ENCODE measurements at places on chromosomes 5 and 9.

- DNase-seq = no peak
Observed at GRCh38 chr5:73419465-73420390, 28.8 kb downstream of the FOXD1 start.

DNA sequence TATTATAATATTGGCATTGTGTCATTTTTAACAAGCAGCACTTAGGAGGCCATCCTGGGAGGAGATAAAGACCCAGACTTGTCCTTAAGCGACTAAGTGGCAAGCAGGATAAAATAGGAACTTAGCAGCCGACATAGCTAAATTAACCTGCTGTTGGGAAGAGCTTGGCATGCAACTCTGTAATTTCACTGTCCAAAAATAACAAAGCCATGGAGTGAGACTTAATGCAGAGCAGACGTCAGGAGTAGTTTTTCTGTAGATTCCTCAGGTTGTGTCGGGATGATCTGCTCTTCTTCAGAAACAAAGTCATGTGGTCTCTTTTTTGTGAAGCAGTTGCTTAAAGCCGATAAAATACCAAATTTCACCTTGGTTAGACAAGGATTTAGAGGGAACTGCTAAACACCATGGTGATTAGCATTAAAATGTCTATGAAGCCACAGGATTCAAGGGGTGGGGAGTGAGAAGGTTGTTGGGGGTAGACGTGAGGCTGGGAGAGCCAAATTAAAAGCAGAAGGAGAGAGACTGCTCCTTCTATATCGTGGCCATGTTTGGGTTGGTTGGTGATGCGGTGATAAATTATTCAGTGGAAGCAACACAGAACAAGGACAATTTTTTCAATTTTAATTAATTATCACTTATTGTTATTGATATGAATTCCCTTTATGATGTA is 303.0 kb downstream of the CSNK1G3 start:
- DNase-seq = no peak

DNA sequence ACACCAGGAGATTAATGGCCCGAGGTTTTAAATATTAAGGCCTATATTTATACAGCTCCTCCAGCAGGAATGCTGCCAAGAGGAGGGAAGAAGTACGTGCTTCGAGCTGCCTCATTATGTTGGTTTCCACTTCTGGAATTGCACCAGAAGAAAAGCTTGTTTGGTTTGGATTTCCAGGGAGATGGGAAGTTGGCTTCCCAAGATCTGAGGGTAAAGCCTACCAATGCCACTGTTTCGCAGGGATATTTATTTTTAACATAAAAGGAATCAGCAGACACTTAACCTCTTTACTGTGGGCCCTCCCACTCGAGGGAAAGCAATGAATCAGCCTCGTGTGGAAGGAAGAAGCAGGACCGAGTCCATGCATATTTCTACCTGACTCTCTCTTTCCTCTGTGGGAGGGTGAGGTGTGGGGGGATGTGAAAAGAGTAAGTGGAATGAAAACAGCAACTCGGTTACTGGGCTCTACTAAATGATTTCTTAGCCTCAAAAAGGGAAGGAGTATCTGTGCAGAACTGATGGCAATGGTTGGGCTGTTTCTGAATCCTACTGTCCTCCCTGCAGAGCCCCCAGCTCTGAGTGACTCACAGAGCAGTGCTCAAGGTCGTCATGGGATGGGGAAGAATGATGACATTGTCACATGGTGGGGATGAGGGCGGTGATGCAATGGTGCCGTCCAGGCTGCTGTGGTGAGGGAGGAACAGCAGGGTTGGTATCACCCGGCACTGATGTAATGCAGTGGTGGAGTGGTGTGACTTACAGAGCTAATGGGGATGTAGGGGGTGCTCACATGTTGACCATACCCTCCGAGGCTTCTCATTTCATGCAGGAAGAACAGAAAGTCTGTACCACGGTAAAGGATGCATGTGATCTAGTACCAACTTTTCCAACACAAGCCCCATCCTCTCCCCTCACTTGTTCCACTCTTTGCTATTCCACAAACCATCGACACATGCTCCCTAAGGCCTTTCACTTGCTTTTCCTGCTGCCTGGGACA is 215.0 kb upstream of the PANK3 start:
- DNase-seq = no peak

DNA sequence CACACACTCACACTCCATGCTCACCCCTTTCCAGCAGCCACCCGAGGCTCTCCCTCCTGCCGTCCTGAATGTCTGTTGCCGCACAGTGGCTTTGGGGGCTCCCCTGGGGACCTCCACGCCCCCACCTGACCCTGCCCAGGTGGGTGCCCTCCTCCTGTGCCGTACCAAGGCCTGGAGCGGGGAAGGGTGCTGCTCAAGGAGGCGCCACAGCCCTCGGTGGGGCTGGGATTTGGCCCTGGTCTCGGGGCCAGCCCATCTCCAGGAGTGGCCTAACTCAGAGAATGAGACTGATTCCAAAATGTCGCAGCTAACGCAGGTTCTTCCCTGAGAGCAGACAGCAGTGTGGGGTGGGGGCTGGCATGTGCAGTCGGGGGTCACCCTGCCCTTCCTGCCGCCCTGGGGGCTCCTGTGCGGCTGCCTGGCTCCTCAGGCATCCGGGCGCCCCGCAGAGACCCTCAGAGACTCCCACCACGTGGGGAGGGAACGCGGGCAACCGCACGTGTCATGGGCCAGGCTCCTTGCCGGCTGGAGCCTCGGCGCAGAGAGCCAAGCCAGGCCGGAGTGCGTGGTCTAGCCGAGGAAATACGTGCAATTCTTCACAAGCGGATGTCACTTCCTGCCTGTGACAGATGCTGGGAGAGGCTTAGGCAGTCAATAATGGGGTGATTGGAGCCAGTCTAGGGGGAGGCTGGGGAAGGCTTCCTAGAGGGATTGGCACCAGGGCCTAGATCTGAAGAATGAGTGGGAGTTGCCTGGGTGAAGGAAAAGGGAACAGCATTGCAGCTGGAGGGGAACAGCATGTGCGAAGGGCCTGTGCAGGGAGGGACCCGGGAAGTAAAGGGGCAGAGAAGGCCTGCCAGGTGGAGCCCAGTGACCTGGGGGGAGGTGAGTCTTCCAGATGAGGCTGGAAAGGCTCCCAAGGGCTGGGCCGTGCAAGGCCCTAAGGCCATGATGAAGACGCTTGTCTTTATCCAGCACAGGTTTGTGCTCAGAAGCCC is 44.1 kb downstream of the C9orf50 start:
- no peak for DNase-seq

- no peak for DNase-seq
Observed at GRCh38 chr5:145245354-145245753, 589.8 kb downstream of the PRELID2 start.

DNA sequence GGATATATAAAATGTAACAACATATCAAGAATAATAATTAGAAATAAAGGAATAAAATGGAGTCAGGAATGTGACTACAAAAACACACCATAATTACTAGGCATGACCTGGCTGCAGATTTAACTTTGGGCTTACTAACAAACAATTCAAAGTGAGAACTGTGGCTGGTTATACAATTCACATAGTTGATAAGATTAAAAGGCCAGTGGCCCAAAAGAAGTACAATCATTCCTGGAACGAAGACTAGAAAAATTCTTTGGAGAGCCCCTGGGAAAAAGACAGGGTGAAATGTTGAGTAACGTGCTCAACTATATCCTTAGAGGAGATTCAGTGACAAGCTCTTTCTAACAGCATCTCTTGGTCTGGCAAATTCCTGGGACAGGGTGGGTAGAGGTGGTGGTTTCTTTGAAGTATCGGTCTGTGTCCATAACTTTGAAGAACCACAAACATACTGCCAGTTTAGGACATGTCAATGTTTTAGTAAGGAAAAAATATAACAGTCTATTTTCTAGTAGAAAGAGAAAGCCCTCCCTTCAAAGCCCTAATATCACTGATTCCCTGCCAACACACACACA is 75.0 kb upstream of the IL6ST start:
- DNase-seq = no peak

GRCh38 chr5:111892949-111893348 is 136.0 kb upstream of the NREP start:
- DNase-seq = no peak

DNA sequence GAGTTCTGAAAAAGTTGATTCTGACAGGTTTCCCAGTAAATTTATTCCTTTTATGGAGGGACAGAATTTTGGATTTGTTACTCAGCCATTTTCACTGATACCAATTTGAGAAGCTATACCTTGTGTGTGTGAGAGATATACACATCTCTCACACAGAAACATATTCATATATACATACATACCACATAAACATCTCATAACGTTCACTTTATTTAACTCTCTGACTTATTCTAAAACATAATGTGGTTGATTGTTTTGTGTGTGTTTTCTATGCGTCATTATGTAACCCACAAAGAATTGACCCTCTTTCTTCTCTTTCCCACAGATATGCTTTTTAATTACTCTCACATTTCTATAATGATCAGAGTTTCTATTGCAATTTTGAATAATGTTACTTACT is 570.8 kb upstream of the TLE4 start:
- DNase-seq = no peak

DNA sequence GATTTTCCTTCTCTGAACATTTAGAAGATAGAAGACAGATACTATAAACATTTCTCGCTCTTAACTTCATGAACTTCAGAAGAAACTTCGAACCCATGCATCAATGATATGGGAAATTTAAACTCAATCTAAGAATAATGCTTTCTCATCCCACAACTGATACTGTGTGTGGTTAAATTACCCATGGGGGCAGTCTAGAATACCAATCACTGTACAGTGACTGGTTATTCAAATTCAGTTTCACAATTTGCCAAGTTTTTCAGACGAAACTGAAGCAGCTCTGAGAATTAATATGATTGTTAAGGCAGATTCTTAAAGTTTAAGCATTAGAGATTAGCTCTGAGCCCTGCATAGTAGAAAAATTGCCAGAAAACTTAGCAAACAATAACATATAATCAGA is 431.0 kb downstream of the SH3GL2 start:
- no peak for DNase-seq

DNA sequence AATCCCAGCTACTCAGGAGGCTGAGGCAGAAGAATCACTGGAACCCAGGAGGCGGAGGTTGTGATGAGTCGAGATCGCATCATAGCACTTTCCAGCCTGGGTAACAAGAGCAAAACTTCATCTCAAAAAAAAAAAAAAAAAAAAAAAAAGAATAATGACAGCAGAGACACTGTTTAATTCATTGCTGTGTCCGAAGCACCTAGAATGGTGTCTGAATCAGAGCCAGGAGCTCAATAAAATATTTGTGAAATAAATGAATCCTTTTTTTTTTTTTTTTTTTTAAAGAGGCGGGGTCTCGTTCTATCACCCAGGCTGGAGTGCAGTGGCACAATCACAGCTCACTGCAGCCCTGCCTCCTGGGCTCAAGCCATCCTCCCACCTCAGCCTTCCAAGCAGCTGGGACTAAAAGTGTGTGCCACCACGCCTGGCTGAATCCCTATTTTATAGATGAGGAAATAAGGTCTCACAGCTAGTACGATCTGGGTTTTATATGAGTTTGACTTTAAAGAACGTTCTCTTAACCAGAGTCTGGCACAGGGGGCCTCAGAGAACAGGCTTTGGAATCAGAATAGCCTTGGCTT is 47.8 kb downstream of the THOC3 start:
- DNase-seq = no peak

DNA sequence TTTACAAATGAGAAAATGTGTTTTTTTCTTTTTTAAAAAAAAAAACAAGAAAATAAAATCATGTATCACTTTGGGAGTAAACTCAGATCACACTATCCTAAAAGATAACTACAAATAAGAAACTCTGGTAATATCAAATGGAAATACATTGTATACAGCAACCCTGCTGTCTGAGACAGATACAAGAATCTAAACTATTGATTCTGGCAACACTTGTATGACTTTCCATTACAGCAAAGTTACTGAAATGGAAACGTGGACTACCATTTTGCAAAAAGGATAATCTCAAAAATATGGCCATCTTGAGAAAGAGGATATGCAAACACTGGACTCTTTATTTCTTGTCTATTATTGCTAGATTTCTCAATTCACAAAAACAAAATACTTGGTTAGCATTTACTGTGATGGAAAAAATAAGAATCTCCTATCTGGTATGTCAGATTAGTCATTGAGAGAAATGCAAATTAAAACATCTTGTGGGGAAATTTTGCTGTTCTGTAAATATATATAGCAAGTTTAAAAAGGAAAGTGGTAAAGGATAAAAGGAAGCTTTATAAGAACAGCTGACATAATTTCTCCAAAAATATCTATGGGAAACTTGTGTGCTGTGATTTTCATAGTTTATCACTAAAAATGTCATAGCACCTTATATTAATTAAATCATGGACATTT is 112.9 kb upstream of the FER start:
- no peak for DNase-seq

- DNase-seq = no peak
Observed at GRCh38 chr5:1078206-1078605, 33.7 kb downstream of the SLC12A7 start.

DNA sequence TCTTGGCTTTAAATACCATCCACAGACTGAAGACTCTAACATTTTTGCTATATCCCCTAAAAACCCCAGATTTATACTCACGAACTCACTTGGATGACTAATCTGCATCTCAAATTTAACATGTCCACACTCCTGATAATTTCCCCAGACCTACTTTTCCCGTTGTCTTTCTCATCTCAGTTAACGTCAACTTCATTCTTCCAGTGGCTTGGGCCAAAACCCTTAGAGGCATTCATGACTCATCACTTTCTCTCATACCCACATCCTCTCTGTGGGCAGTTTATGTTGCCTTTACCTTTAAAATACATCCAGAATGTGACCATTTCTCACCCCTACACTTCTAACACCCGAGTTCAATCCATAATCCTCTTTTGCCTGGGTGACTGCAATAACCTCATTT is 96.7 kb downstream of the EDIL3 start:
- peak; percentile 62 for DNase-seq

- peak; percentile 39 for DNase-seq
Observed at GRCh38 chr5:110625376-110625999, 101.0 kb downstream of the TMEM232 start.

GRCh38 chr9:99387431-99387830 is 165.3 kb downstream of the SEC61B start:
- DNase-seq = no peak

DNA sequence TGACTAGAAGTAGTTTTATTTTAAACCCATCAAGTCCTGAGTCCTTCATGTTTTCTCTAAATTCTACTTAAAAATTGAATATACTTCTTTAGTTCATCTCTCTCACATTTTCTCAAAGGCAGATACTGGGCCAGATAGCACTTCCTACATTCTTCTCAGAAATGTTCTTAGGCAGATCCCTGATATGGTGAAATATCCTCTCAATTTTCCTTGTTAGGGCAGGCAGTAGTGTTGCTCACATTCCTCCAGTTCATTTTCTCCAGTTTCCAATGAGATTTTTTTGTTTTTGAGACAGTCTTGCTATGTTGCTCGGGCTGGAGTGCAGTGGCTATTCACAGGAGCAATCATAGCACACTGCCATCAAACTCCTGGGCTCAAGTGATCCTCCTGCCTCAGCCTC is 5.7 kb downstream of the GCNT1 start:
- DNase-seq = no peak
